MCF 10A (cell line): ENCODE measurements at places on chromosomes 11 and 22.
A peak's percentile ranks its signal among the peaks of the same experiment; 100 is the strongest.

GRCh38 chr11:74780248-74781005 lies 31.8 kb downstream of the RNF169 start:
- no peak for DNase-seq

GRCh38 chr11:12085371-12086251 lies 24.8 kb upstream of the MICAL2 start:
- no peak for DNase-seq

DNA sequence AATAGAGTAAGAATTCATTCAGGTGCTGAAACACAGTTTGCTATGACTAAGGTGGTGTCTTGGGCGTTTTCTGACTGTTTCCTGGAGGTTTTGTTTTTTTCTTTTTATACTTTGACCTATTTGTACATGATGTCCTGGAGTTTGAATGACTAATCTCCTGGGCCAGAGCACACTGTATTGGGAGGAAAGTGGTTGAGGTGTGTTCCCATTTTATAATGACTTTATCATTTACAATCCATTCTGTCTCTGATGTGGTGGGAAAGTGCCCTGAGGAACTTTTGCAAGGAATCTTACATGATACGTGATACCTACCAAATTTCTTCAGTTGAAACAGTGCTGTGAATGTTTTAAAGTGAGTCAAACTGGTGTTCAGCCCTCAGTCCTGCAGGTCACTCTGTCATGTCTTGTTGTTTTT lies 80.8 kb downstream of the TNRC6B start:
- peak; percentile 91 for DNase-seq

DNA sequence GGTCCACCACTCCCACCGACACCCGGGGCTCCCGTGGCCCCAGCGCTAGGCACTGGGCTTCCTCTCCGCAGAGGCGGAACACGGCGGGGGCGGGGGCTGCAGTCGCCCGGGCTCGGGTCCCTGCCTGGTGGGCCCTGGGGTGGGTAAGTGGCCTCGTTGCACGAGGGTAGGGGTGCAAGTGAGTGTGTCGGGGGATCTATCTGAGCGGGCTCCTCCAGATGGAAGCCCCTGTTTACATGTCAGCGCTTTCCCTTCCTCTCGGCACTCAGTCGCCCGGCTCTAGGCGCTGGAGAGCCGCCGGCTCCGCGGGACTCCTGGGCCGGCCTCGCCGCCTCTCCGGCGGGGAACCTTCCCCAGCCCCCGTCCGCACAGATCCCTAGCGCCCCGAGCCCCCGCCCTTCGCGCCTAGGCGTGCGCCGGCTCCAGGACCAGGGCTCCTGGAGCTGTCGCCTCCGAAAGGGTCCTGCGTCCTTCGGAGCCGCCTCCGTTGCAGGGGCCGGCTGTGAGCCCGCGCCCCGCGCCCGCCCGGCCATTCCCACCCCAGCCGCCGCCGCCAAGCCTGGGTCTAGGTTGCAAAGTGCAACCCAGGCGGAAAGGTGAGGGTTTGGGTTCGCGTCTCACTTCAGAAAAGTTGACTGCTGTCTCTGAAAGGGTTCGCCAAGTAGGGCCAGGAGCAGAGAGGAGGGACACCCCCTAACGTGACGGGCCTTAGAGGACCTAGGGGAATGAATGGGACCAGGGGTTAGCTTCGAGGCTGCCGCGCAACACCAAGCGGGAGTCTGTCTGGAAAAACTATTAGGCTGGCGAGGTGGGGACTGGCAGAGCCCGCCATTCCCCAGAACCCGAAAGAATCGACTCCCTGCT lies 978 bp downstream of the FLI1 start:
- DNase-seq: no peak
